ENCODE measurements at places on chromosomes 7 and 10.

DNA sequence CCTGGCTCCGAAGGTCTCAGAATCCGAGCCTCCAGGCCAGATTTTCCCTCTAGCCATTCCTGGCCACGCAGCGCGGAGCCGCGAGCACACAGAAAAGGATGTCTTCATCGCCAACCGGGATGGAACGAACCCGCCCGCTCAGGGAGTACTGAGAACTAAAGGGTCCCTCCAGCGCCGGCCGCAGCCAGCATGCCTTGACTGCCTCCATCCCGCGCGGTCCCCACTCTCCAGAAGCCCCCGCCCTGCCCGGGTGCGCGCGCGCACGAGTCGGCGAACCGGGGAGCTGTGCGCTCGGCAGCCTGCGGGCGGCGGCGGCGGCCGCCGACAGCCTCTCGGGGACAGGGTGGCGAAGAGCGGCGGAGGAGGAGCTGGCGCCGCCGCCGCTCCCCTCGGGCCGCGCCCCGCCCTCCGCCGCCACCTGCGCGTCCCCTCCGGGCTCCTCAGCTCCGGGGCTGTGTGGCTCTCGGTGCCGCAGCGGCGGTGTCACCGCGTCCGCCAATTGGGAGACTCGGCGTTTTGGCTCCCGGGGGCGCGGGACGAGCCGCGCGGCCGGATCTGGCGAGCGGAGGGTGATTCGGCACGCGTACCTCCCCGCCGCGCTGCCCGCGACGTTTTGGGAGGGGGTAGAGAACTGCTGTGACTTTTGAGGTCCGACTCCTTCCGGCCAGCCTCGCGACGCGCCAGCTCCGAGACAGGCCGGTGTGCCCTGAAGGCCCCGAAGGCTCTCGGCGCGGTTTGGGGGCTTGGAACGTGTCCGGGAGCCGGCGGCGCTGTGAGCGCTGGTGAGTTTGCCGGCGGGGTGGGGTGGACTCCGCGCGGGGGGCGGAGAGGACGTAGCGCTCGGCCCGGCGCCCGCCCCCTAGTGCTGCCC lies 453 bp upstream of the GALNT17 start:
- no peak for DNase-seq

GRCh38 chr7:49618028-49618427 lies 155.4 kb upstream of the VWC2 start:
- no peak for DNase-seq

DNA sequence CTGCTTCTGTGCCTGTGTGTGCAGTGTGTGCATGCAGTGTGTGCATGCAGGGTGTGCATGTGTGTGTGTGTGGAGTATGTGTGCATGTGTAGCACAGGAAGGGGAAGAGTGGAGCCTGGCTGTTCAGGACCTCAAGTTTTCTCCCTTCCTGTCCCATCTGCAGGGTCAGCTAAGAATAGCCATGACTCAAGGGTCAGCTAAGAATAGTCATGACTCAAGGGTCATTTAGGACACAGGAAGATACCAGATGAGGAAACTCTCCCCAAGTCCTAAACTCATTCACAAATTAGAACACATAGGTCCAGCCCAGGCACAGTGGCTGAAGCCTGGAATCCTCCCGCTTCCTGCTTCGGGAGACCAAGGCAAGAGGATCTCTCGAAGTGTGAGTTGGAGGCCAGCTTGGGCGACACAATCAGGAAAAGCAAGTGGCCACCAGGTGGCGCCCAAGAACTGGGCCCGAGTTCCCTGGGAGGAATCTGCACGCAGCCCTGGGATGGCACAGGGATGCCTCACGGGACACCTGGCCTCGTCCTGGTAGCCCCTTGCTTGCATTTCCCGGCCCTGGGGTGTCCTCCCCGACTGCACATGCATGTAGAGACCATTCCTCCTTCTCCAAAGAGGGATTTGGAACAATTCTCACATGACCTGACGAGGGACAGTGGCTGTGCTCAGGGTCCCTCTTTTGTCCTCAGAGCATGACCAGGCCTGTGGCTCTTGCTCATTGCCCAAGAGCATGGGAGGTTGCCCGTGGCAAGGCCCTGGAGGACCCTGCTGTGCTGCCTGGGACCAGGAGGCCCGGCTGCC lies 21.4 kb upstream of the VOPP1 start:
- DNase-seq: peak; percentile 69

DNA sequence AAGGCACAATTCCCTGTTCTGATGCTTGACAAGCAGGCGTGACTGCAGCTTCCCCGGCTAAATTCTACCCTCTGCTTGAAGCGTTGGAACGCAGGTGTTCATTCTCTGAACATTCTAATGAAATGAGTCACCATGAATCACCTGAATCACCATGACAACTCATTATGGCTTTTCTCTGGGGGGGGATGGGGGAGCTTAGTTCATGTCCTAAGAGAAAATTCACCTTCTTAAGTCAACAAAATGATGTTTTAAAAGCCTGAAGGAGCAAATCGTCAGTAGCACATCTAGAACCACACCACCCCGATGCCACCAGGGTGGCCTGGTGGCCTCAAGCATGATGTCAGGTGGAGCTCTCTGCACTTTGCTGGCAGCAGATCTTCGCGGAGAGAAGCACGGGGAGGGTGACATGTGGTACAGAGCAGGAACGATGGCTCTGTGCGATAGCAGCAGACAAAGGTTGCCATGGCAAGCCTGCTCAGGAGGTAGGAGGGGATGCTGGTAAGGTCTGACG lies 33.7 kb downstream of the DDC start:
- peak; percentile 67 for DNase-seq

- no peak for DNase-seq
These were observed 59.6 kb downstream of the PTPRN2 start for GRCh38 chr7:158527915-158528502.

DNA sequence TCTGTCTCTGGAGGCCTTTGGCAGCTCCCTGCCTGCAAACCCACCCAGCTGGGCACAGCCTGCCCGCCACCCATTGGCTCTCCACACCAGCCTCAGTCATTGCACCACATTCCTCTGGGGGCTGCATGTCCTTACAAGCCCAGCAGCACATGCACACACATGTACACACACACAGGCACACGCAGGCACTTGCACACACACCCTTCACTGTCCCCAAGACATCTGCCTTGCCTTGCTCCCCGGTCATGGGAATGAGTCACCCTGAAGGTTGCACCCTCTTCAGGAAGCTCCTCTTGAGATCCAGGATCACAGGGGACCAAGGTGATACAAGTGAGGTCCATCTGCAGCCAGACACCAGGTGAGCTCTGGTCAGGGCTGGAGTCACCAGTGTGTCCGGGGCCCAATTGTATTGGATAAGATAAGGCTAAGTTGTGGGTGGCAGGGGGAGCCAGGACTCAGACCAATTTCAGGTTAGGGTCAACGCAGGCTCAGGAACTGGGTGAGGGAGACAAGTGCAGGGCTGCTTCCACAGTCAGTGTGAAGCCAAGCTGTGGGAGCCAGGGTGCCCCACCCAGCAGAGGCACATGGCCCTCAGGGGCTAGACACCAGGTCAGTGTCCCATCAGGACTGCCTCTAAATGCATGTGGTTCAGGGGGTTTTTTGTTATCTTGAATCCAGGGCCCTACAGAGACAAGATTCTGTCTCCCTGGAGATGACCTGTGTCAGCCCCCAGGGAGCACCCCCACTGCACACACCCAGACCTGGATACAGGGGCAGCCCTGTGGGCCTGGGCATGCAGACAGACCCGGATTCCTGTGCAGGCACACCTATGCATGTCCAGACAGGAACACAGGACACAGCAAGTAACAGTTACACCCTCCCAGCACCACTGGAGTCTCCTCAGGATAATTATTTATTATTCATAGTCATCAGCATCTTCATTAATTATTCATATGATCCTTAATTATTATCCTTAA lies 33.8 kb downstream of the KCNH2 start:
- no peak for DNase-seq

GRCh38 chr10:23016636-23017035 lies 78.7 kb upstream of the MSRB2 start:
- no peak for DNase-seq

- DNase-seq: no peak
These were observed 28.7 kb downstream of the ST8SIA6 start for GRCh38 chr10:17425584-17426262.

DNA sequence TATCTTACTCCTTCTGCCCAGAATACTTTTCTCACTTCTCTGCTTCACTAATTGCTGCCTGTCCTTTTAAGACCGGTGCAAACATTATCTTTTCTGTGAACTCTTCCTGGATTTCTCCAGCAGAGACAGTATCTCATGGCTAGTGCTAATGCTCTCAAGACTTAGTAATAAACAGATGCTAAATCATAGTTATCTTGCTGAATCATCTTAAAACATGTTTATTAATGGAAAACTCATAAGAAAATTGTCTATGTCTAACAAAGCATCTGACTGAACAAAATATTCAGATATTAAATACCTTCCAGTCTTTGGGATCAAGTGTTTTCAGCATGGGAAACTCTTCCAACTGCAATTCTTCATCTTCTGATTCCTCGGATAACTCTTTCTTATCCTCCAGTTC lies 3.1 kb downstream of the DNAJC2 start:
- no peak for DNase-seq

GRCh38 chr7:32053204-32053603 lies 17.0 kb downstream of the PDE1C start:
- no peak for DNase-seq

DNA sequence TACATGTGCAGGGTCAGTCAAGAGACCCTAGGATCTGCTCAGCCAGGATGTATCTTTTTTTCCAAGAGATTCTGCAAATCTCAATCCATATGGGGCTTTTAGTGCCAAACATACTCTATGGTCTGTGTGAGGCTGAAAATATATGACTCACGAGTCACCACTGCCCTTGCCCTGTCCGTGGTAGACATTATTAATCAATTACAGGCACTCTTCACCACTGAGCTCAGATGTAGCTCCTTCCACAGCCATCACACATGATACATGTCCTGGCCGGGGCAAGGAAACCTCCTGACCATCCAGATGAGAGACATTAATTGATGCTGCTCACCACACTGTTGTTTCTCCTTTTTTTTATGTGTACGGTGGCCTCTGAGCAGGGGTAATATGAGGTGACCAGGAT lies 90.2 kb upstream of the RET start:
- no peak for DNase-seq

- DNase-seq: no peak
These were observed 54.9 kb downstream of the PTEN start for GRCh38 chr10:87918254-87918859.

- no peak for DNase-seq
These were observed 36.3 kb downstream of the ASB13 start for GRCh38 chr10:5630112-5630436.

Measured in Panc1 (cell line).